Astrocyte (in vitro differentiated cells and primary cell): ENCODE measurements at places on chromosomes 2 and 18. TPM values are rescaled to one million over a fixed set of nuclear protein-coding genes. Genes with fewer than 3 reads are reported as not detected.

DNA sequence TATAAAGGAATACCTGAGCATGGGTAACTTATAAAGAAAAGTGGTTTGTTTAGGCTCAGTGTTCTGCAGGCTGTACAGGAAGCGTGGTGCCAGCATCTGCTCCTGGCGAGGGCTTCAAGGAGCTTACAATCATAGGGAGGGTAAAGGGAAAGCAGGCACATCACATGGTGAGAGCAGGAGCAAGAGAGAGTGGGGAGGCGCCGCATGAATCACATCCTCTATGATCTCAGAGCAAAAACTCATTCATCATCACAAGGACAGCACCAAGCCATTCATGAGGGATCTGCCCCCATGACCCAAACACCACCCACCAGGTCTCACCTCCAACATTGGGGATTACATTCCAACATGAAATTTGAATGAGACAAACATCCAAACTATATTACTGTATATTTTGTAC is 32.5 kb downstream of the R3HDM1 start:
- DNase-seq: peak; percentile 49

DNA sequence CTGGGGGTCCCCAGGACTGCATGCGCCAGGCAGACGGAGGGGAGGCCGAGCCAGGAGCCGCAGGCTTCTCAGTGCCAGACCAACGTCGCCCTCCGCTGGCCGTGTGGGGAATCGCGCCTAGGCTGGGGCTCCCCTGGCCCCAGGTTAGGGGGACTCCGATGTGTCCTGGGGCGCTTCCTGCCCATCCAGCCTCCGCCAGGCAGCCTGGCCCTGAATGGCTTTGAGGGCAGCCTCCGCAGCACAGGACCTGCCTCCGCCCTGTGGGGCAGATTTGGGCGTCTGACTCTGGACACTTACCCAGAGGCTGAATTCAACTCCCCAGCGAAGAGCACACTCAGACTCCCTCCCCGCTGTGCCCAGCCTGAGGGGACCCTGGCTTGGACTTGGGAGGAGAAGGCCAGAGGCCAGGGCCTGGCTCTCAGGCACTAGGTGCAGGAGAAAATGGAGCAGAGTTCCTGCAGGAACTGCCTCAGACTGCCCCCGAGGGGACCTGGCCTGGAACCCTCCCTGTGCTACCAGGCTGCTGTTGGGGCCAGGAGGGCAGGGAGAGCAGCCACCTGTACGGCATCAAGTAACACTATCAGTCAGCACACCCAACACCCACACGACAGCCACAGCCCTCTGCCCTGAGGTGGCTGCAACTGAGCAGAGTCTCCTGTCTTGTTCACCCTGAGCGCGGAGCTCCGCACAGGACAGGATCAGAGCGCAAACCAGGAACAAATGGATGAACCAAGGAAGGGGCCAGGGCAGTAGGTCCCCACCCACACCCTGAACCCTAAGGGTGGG is 597 bp upstream of the TEKT4 start:
- DNase-seq: no peak

The DPYSL5 gene
- 1.2 and 2.9 TPM in 2 replicates for total RNA-seq

The INHBB gene
- total RNA-seq: 7.1 and 19.8 TPM in 2 replicates

DNA sequence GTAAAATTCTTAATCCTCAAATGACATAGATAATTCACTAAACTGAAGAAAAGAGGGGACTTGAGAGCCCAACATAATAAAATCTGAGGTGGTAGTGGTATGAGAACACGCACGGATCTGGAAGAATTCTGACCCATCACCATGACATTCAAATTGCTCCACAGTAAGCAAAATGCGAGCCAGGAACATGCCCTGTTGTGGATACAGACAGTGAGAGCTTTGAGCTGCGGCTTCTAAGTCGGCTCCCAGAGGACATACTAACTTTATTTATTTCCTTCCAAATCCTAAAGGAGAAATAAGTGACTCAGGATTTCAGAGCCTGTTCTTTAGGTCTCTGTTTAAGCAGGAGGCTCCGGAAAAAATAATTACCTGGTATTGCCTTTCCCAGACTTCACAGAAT is 143.4 kb upstream of the SMAD7 start:
- DNase-seq: peak; percentile 4

The SNRNP200 gene
- total RNA-seq: 97.3 and 101 TPM in 2 replicates

DNA sequence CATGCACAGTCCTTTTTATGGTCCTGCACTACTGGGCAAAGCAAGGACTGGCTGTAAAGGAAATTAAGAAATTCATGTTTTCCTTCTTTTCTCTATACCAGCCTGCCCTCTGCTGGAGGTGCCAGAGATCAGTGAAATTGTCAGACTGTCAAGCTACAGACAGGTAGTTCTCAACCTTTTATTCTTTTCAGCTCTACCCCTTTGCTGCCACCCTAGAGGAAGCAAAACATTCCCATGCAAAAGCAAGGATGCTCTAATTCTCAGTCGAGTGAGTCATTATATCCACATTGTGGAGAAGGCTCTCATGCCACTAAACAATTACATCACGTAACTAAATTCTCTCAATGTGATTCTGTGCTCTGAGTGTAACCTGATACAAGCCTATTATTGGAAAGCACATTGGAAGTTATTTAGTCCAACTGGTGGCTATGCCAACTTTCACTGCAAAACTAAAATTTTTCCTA is 25.0 kb upstream of the RAPGEF4 start:
- peak; percentile 88 for DNase-seq

DNA sequence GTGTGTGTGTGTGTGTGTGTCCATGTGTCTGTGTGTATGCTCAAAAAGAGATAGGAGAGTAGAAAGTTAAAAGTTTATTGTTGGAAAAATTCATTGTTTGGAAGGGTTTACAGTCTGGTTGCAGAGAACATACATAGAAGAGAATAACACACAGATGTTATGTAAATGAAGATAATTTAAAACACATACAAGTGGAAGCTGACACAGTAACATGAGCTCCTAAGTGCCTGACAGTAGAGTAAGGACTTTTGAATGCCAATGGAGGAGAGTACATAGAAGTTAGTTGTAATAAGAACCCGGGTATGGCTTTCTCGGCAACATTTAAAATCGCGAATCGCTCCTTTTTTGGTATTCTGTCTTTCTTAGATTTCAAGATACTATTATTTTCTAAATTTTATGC is 137.0 kb upstream of the FANCL start:
- DNase-seq: no peak

- no peak for DNase-seq
These were observed 109.4 kb downstream of the KCTD1 start for GRCh38 chr18:26438980-26439379.

- no peak for DNase-seq
These were observed 50.2 kb downstream of the CENPO start for GRCh38 chr2:24843330-24843860.

GRCh38 chr18:8756571-8756970 is 51.2 kb downstream of the MTCL1 start:
- DNase-seq: peak; percentile 36

DNA sequence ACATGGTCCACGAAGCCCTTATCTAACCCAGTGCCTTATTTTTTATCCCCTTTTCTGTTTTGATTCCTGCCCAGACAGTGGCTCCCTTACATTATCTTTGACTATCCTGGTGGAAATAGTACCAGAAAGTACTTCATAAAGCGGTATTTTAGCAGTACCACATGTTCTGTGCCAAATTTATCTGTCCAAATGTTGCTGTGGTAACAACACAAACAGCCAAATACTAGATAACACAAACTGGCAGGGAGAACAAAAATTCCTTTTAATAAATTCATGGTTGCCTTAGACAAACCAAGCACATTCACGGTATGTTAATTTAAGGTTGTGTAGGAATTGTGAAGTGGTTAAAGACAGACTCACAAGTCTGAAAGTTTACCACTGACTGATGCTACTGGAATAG is 187.9 kb upstream of the LHCGR start:
- peak; percentile 67 for DNase-seq
